ENCODE measurements at places on chromosomes 16 and 17. TPM values are rescaled to one million over a fixed set of nuclear protein-coding genes. Genes with fewer than 3 reads are reported as not detected.

DNA sequence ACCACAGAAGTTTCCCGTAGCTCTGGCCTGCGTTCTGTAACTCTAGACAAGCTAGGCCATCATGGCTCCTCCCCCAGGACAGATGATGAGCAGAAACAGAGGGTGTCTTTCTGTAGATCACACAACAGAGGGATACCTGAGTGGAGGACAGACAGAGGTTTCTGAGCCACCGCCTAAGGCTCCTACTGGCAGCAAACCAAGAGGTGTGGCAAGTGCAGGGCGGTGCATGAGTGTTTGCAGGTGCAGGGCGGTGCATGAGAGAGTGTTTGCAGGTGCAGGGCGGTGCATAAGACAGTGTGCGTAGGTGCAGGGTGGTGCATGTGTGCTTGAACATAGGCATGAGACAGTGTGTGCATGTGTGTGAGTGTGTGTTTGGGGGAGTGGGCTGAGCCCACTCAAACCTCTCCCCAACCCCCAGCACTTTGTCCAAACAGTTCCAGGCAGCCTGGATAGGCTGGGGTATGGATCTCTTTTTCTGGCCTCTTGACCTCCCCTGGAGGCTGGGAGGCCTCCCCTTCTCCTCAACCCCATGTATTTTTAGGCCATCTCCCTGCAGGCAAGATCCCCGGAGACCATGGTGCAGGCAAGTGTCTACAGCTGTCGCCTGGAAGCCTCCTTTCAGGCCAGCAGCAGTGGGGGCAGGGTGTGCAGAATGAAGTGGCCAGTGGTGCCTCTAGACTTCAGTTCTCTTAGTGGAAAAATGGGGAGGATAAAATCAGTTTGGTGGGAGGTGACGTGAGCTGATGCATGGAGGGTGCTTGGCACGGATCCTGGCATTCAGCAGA lies 53.4 kb upstream of the CBX4 start:
- no peaks in the 10 kb centered on the region for H3K36me3 ChIP-seq
- peaks cover 7% of the 10 kb centered on the region for H3K27me3 ChIP-seq
- DNase-seq = no peak
- no peaks in the 10 kb centered on the region for H3K4me1 ChIP-seq
- H3K27ac ChIP-seq = no peak overlapping the region
- H3K4me3 ChIP-seq = no peak overlapping the region

DNA sequence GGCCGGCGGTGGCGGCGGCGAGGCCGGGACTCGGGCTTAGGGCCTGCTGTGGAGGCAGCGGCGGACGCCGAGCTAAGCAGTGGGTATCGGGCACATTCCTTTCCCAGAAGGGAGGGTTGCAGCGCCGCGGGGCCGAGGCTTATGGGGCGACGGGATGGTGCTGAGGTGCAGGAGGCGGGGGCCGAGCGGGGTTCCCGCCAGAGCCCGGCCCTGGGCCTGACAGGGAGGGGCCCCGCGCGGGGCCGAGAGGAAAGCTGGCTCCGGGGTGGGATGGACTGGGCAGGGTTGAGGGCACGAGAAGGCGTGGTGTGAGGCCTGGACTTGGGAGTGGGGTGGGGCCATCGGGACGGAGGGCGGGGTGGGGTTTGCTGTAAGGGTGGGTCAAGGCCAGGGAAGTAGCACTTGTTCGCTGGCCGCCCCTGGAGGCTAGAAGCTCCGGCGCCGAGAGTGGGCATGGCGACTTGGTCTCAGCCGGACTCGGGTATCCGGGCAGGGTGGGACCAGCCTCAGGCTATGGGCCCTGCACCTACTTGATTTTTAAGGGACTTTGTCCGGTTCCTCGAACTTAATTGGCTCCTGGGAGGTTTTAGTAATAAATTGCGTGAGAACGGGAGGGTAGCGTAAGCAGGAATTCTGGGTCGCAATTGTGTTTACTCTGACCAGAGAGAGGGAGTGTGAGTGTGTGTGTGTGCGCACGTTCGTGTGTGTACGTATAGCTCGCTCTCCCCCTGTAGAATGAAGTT lies 396 bp downstream of the NFE2L1 start:
- peak; percentile 60 for DNase-seq
- peak overlapping the region; percentile 95 for H3K27ac ChIP-seq
- peak overlapping the region; percentile 97 for H3K4me3 ChIP-seq
- peaks cover 61% of the 10 kb centered on the region for H3K4me1 ChIP-seq
- no peaks in the 10 kb centered on the region for H3K27me3 ChIP-seq

GRCh38 chr16:68749432-68749831 lies 12.3 kb downstream of the CDH1 start:
- no peaks in the 10 kb centered on the region for H3K36me3 ChIP-seq
- peaks cover 18% of the 10 kb centered on the region for H3K4me1 ChIP-seq
- peaks cover 6% of the 10 kb centered on the region for H3K27me3 ChIP-seq

DNA sequence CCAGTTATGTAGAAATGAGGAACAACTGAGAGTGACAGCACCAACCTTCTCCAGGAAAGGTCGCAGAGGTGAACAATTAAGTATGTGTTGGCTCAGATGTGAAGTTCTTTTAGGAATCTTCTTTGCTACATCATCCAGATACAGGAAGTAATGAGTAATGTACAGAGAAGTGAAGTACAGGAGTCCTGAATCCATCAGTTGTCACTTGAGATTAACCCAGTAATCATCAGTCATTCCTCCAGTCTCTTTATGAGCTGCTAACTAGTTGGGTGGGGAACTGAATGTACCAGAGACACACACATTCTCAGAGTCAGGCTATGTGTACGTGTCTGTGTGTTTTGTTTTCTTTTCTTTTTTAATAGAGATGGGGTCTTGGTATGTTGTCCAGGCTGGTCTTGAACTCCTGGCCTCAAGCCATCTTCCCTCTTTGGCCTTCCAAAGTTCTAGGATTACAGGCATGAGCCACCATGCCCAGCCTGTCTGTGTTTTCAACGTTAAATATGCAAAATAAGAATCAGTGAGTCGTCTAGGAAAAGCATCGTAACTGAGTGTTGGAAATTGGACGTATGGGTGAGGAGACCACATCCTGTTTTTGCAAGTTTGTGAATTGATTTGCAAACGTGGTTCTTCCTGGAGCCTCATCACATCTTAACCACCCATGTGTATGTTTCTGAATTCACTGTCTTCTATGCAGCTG lies 19.9 kb downstream of the ZNF200 start:
- H3K27ac ChIP-seq = peak overlapping the region; percentile 97
- H3K27me3 ChIP-seq = no peaks in the 10 kb centered on the region
- peaks cover 39% of the 10 kb centered on the region for H3K4me1 ChIP-seq
- H3K4me3 ChIP-seq = peak overlapping the region; percentile 24
- DNase-seq = peak; percentile 69
- H3K36me3 ChIP-seq = peaks cover 41% of the 10 kb centered on the region

DNA sequence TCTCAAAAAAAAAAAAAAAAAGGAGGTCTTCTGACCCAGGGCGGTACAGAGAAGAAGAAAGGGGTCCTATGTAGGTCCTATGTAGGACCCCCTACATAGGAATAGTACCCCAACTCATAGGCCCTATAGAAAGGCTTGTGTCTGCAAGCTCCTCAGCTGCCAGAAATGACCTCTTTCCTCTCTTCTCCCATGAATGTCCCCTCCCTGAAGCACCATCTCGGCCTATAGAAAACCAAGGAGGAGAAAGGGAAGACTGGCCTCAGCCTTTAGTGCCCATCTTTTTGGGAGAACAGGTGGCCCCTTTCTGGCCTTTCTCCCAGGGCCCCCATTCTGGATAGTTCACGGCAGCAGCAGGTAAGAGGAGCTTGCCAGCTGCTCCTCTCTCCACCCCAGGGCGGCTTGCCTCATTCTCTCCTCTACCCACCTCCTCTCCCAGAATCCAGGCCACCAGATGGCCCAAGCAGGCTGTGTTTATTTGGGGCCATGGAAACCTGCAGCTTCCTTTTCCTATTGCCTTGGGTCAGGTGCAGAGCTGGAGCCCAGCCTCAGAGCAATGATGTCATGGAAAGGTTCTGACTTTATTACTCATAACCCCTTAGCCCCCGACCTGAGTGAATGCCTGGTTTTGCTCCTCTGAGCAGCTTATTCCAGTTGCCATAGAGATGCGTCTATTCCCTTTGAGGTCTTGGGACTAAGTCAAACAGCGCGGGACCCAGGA lies 1.6 kb upstream of the MRPL58 start:
- peaks cover 15% of the 10 kb centered on the region for H3K4me1 ChIP-seq
- H3K27me3 ChIP-seq = no peaks in the 10 kb centered on the region
- no peak for DNase-seq
- H3K4me3 ChIP-seq = no peak overlapping the region
- no peak overlapping the region for H3K27ac ChIP-seq

GRCh38 chr17:4005296-4006164 lies 41.3 kb upstream of the ATP2A3 start:
- no peak overlapping the region for H3K27ac ChIP-seq
- H3K4me3 ChIP-seq = no peak overlapping the region
- H3K4me1 ChIP-seq = peaks cover 3% of the 10 kb centered on the region
- DNase-seq = peak; percentile 19
- H3K27me3 ChIP-seq = peaks cover 2% of the 10 kb centered on the region
- peaks cover 29% of the 10 kb centered on the region for H3K36me3 ChIP-seq

GRCh38 chr17:80789356-80789902 lies 202.2 kb upstream of the CHMP6 start:
- H3K4me3 ChIP-seq = peak overlapping the region; percentile 71
- peaks cover 59% of the 10 kb centered on the region for H3K36me3 ChIP-seq
- DNase-seq = no peak
- H3K27me3 ChIP-seq = no peaks in the 10 kb centered on the region

DNA sequence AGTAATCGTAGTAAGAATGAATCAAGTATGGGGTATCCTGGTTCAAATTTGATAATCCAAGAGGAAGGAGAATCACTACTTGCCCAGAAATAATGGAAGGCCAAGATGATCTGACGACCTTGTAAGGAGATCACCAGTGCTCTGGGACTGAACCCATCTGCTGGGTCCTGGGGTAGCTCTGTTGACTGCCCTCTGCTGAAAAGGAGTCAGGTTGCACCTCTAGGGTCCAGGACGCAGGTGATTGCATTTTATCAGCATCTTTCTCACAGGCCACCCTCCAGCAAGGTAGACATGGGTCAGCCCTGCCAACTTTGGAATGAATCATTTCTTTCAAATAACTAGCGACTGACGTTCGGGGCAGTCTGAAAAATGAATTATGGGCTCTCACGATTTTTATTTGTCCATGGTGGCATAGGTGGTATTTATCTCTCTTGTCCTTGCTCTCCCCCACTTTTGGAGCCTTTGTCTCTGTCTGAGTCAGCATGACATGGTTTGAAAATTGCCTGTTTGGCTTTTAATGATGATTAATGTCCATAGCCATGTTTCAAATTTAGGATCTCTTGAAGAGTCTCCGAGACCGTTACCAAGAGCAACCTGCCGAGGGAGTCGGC lies 163.7 kb downstream of the MSI2 start:
- peaks cover 21% of the 10 kb centered on the region for H3K4me1 ChIP-seq
- peaks cover 23% of the 10 kb centered on the region for H3K36me3 ChIP-seq
- H3K4me3 ChIP-seq = no peak overlapping the region
- H3K27me3 ChIP-seq = no peaks in the 10 kb centered on the region

DNA sequence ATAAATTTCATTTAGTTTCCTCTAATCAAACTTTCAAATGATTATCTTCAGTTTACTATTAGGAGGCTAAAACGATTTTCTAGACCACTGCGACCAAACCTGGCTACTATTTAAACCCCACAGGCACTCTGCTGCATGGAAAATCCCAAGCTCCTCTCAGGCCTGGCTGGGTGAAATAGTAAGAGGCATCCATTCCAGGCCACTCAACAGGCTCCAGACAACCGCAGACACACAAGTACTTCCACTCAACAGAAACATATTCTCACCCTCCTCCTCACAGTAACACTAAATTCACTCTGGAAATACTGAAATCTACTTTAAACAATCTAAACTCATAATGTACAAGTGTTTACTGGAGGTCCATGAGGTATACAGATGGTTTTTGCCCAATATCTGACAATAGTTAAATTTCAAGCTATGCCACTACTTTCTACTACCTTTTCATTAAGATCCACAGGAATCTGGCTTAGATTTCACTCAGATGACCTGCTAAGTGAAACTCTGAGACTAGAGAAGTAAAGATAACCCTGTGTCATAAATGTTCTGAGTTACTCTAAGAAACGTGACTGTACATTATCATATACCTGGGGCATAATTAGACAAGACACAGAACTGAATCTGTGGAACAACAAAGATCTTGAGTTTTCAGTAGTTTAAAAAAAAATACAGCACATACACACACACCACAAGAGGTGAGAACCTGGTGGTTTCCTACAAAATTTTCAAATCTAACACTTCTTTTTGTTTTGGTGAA lies 10.4 kb downstream of the VPS53 start:
- no peak overlapping the region for H3K27ac ChIP-seq
- H3K4me1 ChIP-seq = no peaks in the 10 kb centered on the region
- H3K4me3 ChIP-seq = no peak overlapping the region

DNA sequence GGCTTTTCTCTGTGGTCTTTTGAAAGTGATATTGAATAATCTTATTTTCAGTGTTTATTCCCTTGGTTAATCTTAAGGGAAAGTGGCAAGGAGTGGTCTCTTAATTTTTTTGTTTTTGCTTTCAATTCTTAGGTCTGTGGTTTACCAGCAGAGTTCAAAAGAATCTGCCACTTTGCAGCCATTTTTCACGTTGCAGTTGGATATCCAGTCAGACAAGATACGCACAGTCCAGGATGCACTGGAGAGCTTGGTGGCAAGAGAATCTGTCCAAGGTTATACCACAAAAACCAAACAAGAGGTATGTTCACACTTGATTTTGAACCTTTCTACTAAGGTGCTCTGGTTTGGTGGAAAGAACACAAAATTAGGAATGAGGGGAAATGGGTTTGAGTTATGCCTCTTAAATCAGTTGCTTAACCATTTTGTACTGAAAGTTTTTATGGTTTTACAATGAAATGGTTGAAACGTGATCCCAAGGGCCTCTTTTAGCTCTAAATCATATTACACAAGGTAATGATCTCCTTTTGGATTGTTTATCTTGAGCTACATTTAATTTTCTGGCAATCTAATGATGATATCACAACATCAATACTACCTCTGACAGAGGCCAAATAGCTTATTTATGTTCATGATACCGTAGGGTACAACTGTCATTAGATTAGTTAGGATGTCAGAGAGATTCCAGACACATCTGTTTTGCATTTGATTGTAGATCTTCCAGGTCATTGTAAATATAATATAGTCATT lies 51.6 kb upstream of the CRISPLD2 start:
- H3K27me3 ChIP-seq = no peaks in the 10 kb centered on the region
- peak overlapping the region; percentile 78 for H3K27ac ChIP-seq
- H3K36me3 ChIP-seq = peaks cover 74% of the 10 kb centered on the region
- H3K4me1 ChIP-seq = peaks cover 42% of the 10 kb centered on the region
- peak; percentile 44 for DNase-seq

- H3K4me3 ChIP-seq = no peak overlapping the region
- peaks cover 11% of the 10 kb centered on the region for H3K27me3 ChIP-seq
- DNase-seq = no peak
Measured at GRCh38 chr16:55760310-55761001, 72.4 kb downstream of the CES1 start.

MYH3 gene
- 2.3 TPM for total RNA-seq

PKMYT1 gene
- 144 TPM for total RNA-seq

TPPP3 gene
- not detected for total RNA-seq

CCDC200 gene
- total RNA-seq = not detected

C1QTNF8 gene
- total RNA-seq = not detected

NECAB2 gene
- total RNA-seq = not detected

BLMH gene
- 61.1 TPM for total RNA-seq

OR1A2 gene
- not detected for total RNA-seq

CRK gene
- total RNA-seq = 15.7 TPM

TNFRSF17 gene
- total RNA-seq = not detected

FLII gene
- total RNA-seq = 364 TPM

Measured in activated CD8-positive, alpha-beta T cell treated with anti-CD3 and anti-CD28 coated beads, Interleukin-2, amount 10 ng/mL, durations not matched to agents 7 days and 5 days (primary cell).